HEK293T (cell line): ENCODE measurements at places on chromosomes 5 and 9.
A peak's percentile ranks its signal among the peaks of the same experiment; 100 is the strongest.

DNA sequence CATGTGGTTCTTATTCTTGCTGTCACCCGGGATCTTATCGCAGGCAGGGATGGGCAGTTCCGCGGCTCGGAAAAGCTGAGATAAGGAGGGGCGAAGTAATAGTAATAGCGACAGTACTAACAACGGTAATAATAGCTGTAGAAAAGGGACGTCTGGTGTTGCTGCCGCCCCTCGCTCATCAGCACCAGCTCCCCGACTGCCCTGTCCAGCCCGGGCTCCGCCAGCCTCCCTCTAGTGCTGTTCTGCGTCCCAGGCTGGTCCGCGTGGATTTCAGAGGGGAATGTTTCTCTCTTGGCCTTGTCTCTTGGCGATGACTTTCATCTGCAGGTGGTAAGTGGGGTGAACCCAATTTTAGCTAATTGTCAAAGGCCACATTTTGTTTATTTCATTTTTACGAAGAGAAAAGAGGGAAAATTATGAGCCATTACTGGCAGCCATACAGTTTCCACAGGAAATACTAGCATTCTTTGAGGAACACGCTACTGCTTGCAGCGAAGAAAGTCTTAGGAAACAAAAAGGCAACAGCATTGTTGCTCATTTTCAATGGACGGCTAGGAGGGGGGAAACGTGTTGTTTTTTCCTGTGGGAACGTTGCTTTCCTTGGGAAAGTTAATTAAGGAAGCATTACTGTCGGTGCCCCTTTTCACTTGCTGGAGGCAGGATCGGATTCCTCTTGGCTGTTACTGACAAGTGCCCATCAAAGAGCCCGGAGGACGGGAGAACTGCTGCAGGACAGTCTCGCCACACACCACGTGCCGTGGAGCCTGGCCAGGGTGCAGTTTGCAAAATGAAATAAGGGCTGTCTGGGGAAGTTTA is 762 bp downstream of the SNCAIP start:
- DNase-seq: peak; percentile 20

GRCh38 chr5:115166744-115167393 is 2.8 kb downstream of the TRIM36 start:
- DNase-seq: no peak

DNA sequence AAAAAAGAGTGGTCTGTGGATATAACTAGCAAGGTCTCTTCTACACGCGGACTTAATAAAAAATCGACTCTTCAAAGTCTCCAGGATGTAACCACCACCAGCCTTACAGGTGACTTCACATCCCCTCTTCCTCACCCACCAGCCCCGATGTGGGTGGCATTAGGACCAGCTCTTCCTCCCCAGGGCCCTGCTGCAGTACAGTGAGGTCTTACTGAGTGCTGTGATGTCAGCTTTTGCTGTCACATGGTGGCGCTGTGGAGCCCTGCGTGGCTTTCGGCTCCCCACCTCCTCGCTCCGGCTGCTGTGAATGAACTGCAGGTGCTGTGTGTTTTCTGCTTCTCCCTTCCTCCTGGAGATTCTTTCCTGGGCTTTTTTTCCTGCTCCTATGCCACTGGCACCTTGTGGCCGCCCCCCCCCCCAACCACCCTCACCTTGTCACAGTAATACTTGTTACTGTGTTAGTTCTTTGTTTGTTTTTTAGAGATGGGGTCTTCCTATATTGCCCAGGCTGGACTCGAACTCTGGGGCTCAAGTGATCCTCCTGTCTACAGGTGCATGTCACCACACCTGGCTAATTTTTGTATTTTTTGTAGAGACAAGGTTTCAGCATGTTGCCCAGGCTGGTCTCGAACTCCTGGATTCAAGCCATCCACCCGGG is 15.8 kb upstream of the RAPGEF1 start:
- DNase-seq: peak; percentile 82

GRCh38 chr5:74352256-74352655 is 288.3 kb downstream of the ENC1 start:
- DNase-seq: no peak

DNA sequence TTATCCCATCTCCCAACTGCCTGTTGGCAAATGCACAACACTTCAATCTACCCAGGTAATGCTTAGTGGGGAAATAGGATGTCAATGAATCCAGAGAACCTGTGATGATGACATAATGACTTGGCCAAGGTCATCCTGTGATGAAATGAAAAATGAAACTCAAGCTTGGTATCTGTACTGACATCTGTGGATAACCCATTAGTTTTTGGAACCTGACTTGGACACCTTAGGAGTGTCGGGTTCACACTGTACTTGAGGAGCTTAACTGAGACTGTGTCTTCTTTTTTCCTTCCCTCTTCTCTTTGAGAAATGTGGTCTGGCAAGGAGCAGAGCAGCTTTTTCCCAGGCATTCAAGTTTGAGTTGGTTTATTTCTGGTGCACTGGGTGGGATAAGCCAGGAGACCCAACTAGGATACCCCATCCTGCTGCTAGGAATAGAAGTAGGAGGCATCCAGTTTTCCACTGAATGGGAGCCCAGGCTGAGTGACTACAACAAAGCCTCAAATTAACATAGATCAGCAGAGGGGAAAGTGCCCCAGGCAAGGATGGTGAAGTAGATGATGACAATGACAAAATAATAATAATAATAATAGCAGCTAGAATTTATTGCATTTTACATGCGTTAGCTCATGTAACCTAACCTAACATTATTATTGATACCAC is 72.1 kb downstream of the ADRB2 start:
- DNase-seq: no peak

GRCh38 chr5:63145167-63145566 is 566.5 kb downstream of the LRRC70 start:
- no peak for DNase-seq

- DNase-seq: no peak
Observed at GRCh38 chr9:127179633-127180441, 57.4 kb upstream of the ANGPTL2 start.

DNA sequence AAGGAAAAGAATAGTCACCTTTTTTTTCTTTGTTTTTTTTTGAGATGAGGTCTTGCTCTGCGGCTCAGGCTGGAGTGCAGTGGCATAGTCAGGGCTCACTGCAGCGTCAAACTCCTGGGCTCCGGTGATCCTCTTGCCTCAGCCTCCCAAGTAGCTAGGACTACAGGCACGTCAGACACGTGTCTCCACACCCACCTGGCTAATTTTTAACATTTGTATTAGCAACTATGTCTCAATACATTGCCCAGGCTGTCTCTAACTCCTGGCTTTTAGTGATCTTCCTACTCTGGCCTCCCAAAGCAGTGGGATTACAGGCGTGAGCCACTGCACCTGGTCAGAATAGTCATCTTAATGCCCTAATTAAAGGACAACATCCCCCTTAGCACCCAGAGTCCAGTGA is 54.4 kb upstream of the CTSL start:
- DNase-seq: no peak

DNA sequence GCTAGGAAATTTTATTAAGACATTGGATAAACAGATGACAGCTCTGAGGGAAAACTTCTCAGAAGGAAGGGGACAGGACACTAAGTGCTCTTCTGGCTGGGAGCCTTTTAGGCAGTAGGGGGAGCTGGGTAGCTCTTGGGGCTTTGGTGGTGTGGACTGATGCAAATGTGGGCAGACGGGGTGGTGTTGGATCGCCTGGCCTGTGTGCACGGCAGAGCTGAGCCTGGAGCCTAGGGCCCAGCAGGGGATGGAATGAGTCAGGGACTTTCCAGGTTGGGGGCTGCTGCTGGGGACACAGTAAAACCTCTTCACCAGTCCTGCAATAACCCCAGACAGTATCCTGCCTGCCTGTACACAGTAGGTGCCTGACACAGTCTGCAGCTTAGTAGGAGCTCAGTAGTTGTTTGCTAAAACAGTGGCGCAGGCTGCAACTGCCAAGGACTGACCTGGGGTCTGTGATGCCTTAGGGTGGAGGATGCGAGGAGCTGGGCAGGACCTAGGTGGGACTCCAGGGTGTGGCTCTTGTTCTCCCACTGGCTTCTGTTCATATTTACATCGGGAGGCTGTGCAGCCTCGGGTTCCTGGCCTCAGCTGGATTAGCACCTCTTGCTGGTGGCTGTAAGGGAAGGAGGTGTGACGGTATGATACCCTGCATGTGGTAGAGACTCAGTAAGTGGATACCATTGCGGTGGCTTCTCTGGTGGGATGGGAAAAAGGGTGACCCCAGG is 83.8 kb downstream of the DAB2IP start:
- peak; percentile 63 for DNase-seq

GRCh38 chr5:107826311-107827000 is 155.7 kb upstream of the EFNA5 start:
- DNase-seq: no peak

DNA sequence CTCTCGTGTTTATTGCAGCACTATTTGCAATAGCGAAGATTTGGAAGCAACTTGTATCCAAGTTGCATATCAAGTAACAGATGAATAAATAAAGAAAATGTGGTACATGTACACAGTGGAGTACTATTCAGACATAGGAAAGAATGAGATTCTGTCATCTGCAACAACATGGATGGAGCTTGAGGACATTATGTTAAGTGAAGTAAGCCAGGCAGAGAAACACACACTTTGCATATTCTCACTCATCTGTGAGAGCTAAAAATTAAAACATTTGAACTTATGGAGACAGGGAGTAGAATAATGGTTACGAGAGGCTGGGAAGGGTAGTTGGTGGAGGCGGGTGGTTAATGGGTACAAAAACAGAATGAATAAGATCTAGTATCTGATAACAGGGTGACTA is 56.3 kb downstream of the COX7C start:
- DNase-seq: no peak

DNA sequence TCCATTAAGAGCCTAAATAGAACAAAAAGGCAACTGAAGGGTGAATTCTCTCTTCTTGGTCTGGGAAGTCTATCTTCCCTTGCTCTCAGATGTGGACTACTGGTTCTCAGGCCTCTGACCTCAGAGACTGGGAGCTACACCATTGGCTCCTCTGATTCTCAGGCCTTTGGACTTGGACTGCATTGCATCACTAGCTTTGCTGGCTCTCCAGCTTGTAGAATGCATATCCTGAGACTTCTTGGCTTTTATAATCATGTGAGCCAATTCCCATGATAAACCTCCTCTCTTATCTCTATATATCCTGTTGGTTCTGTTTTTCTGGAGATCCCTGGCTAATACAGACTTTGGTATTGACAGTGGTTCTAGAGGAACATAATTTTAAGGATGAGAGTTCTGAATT is 89.8 kb downstream of the PSAT1 start:
- no peak for DNase-seq

DNA sequence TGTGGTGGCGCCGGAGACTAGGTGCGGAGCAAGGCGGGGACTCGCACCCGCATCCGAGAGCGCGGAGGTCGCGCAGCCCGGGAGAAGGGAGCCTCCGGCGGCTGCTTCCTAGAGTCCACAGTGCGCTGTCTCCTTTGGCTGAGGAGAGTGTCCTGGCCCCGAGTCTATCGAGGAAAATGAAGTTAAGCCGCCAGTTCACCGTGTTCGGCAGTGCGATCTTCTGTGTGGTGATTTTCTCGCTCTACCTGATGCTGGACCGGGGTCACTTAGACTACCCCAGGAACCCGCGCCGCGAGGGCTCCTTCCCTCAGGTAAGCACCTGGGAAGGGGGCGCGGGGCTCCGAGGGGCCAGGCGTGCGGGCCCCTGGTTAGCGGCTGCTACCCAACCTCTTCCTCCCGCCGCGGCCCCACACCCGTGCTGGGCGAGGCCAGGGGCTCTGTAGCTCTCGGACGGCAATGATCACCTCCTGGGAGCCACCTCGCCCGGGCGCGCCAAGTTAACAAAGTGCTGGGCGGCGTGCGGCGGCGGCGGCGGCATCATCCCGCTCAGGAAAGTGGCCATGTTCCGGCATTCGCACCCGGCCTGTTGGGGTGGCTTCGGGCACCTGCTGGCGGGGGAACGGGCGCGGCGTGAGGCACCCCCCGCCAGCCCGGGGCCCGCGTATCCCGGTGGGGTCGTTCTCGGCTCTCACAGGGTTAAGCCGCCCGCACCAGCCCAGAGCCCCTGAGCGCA is 681 bp downstream of the MAN2A1 start:
- peak; percentile 32 for DNase-seq
